OCI-M1 (cell line): ENCODE measurements at places on chromosomes 1 and 21.

GRCh38 chr1:92480200-92480812 is 6.4 kb downstream of the GFI1 start:
- no peak for DNase-seq

DNA sequence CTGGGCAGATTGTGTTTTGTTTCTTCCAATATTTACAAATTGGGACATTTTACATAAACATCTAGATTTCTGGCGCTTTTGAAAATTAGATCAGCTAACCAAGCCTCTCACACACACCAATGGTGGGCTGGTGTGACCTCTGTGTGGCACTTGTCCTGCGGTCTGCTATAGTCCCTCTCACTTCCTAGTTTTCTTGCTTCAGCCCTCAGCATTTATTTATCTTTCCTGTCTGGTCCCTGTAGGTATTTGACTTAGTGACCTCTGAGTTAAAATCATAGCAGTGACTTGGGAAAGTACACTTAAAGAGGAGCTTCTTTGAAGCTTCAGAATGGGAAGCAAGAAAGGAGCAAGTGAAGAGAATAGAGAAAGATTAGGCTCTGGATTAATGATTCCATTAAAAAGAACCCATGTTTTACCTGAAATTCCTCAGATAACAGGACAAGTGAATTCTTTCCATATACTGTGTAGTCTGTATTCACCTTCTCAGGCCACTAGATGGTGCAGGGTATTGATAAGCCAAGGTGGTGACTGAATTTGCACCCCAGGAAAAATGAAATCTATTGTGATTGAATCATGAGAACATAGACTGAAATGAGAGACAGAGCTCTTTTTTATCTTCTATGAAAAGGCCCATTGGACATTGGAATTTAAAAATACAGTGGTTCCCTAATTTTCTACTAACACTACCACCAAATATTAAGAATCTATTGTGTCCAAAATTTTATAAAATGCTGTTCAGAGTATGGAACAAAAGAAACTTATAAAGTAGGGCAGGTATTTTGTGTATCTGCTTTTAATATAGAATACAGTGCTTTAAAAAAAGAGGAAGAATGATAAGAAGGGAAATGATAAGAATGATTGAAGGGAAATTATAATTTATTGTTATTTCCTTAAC is 7.1 kb upstream of the DIPK1A start:
- DNase-seq, result peak; percentile 51

GRCh38 chr1:175193527-175193910 is 943 bp upstream of the KIAA0040 start:
- no peak for DNase-seq

DNA sequence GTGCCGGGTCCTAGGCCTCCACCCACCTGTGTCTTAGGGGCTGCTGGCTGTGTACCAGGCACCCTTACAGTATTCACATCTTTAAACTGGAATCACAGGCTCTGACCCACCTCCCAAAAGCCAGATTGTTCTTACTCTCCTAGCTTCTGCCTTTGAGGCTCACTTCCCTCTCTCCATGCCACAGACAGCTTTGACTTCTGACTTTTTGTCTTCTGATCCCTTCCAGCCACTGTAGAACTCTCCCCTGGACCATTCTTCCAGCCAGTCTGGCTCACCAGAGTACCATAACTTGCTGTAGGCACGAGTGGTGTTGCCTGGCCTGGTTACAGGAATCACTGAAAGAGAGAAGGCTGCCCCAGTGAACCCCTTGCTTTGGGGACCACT is 58.1 kb upstream of the STUM start:
- DNase-seq, result no peak

DNA sequence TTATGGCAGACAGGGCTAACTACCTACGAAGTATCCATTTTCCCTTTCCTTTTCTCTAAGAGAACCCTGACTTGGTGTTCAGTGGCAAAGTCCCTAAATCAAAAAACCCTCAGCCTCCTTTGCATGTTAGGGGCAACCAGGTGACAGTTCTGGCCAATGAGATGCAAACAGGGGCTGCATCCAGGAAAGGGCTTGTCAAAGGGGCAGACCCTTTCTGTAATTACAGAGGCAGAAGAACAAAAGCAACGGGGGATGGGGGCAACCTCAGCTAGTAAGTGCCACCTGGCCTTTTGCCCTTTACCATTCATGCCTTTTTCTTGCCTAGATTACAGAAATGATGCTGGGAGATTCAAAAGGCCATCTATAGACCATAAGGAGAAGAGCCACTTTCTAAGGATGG is 34.4 kb downstream of the GLUL start:
- no peak for DNase-seq

DNA sequence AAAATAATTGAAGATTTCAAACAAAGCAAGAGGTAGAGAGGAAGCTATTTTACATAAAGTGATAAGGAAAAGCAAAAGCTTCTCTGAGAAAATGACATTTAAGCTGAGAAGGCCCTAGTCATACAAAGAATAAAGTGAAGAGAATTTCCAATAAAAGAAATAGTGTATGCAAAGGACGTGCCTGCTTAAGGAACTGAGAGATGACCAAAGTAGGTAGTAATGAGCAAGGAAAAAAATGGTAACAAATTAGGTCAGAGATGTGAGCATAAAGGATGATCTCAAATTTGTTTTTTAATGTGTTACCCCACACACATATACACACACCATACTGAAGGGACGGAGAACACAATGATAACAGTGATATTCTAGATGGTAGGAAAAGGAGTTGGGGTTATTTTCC is 46.4 kb downstream of the NRIP1 start:
- no peak for DNase-seq

DNA sequence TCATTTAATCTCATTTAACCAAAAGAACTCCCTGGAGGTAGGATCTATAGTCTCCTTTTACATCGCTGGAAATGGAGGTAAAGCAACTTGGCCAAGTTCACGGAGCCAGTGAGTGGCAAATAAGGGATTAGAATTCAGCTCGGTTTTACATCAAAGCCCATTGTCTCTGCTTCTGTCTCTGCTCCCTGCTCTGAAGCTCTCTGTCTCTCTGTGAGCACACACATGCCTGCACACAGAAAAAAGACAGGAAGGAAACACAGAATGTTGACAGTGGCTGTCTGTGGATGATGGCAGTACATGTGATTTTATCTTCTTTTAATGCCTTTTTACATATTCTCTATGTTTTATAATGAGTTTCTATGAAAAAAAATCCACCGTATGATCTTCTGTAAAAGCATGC is 8.9 kb upstream of the DHRS3 start:
- no peak for DNase-seq

DNA sequence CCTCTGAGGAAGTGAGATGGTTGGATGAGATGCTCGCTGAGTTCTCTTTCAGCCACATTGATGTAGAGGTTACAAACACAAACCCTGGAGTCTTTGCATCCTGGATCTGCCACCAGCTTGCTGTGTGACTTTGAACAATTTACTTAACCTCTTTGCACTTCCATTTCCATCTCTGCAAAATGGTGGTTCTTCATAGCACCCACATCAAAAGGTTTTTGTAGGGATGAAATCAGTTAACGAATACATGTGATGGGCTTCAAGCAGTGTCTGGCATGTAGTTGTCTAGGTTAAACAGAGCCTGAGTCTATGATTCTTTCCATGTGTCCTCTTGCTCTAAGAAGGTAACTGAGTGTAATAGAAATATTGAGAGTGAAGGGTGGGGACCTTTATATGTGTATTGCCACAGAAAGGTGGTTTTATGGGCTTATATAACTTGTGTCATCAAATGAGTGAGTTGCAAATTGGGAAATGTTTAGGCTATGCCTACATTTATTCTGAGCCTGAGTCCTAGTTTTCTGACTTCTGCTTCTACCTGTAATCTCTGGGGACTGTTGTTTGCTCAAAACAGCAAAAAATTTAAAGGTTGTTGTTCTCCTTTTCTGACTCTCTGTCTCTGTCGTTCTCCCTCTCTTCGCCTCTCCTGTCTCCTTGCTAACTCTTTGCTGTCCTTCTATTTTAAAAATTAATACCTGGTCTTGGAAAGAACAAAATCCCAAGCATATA is 27.3 kb upstream of the LRRN2 start:
- peak; percentile 51 for DNase-seq
